ENCODE measurements at places on chromosomes 5 and 9.

- no peak for DNase-seq
Observed at GRCh38 chr5:32851559-32852173, 140.5 kb downstream of the NPR3 start.

DNA sequence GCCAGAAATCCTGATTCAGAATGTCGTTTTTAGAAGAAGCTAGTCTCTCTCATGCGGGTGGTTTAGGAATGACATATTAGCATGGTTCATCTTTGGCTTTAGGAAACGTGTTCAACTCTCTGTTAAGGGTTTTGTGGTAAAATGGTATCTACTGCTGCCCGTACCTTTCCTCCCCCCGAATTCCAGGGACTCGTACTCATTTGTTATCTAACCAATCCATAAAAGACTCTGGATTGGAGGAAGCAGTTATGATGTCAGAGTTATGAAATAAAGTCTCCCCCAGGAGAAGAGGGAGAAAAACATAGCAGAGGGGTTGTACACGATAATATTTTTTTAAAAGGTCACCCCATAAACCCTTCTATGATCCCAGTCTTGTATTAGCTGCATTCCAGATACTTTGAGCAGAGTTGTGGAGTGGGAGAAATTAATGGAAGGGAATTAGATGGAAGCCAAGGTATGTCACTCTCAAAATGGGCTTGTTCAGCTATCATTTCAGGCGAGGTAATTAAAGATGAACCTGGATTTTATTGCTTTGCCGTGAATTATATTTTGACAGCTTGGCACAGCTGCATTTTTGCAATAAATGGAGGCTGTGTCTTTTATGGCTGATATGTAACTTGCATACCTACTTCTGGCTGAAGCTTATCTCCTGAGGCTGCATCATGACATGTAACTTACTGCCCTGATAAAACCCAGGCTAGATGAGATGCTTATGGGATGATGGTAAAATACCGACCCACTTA is 31.3 kb downstream of the RAI14 start:
- DNase-seq: no peak

DNA sequence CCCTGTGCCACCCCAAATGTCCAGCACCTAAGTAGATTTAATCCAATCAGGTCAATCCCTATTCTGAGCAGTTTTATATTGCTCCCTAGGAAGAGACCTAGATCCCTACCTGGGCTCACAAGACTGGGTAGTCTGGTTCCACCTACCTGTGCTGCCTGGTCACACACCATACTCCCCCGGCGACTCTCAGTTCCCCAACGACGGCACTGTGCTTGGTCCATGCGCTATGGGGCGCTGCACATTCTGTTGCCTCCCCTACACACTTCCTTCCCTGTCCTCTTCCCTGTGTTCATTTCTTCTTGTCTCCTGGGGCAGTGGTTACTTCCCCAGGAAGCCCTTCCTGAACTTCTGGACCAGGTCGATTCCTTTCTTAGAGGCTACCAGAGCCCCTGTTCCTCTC is 109.9 kb upstream of the IL12B start:
- DNase-seq: no peak

DNA sequence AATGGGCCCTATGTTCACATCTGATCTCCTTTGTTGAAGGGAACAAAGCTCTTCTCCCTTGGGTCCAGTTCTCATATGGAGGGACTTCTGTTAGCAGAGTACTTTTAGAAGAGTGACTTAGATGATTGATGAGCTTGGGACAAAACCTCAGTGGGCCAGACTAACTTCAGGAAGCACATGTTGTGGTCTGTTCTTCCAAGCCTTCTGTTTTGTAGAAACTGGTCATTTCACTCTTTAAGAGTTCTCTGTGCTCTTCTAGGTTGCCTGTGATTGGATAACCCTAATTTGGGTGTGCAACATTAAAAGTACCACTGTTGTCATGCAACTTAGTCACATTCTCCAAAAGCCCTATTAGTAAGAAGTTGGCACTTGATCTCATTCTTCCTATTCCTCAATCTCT is 183.5 kb upstream of the ACO1 start:
- DNase-seq: no peak

- DNase-seq: no peak
Observed at GRCh38 chr5:126410623-126411022, 12.6 kb upstream of the GRAMD2B start.

GRCh38 chr9:115171921-115172388 is 54.0 kb upstream of the TNC start:
- DNase-seq: no peak

- no peak for DNase-seq
Observed at GRCh38 chr5:55847837-55848236, 3.3 kb upstream of the IL31RA start.

DNA sequence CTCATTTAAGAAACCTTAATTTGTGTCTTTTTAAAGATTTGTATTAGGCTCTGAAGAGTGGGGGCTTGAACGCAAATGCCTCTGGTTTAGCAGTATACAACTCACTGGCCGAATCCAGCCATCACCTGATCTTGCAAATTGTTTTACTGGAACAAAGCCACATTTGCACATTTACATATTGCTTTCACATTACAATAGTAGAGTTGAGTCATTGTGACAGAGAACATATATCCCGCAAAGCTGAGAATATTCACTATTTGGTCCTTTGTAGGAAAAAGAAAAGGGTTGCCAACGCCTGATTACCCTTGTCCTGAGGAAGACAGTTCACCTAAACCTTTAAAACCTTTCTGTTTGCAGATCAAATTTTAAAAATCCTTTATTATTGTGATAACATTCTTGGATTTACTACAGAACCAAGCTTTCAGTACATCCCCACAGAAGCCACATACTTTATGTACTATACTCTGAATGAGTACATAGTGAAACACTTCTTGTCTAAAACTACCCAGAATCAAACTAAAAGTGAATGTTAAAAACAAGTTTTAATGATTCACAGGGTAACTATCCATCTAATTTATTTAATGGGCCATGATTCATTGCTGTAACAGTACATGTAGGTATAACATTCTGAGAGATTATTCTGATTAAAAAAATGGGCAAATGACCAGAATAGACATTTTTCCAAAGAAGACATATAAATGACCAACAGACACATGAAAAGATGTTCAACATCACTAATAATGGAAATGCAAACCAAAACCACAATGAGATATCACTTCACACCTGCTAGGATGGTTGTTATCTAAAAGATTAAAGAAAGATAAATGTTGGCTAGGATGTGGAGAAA is 161.0 kb downstream of the SLC25A46 start:
- DNase-seq: no peak

- DNase-seq: no peak
Observed at GRCh38 chr5:131171276-131171810, 599 bp downstream of the LYRM7 start.

DNA sequence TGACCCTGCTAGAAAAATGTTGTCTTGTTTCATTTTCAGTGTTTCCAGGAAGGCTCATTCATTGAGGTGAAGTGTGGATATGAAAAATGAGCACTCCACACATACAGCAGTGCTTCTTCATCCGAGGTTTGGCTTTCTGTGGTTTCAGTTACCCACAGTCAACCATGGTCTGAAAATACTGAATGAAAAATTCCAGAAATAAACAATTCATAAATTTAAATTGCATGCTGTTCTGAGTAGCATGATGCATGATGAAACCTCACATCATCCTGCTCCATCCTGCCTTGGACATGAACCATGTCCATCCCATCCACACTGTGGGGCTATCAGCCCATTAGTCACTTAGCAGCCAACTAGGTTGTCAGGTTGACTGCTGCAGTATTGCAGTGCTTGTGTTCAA is 10.4 kb upstream of the SLC45A2 start:
- no peak for DNase-seq

DNA sequence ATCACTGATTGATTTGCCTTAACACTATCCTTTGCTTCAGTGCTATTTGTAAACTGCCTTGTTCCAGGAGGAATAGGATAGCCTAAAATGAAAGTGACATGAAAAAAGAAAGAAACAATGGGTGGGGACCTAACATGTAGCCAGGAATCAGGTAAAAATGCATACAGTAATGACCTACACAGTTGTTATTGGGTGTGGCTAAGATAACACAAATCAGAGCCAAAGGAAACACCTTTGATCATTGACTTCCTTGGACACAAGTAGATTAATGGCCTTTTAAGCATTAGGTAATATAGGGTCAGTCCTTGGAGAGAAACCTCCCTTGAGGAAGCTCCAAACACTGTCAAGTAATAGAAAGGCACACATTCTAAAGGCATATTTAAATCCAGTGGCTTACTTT is 220.4 kb downstream of the TRPM3 start:
- no peak for DNase-seq

GRCh38 chr9:129478961-129479630 is 141.8 kb downstream of the C9orf50 start:
- DNase-seq: no peak

GRCh38 chr5:120655828-120656435 is 191.8 kb downstream of the PRR16 start:
- DNase-seq: no peak

DNA sequence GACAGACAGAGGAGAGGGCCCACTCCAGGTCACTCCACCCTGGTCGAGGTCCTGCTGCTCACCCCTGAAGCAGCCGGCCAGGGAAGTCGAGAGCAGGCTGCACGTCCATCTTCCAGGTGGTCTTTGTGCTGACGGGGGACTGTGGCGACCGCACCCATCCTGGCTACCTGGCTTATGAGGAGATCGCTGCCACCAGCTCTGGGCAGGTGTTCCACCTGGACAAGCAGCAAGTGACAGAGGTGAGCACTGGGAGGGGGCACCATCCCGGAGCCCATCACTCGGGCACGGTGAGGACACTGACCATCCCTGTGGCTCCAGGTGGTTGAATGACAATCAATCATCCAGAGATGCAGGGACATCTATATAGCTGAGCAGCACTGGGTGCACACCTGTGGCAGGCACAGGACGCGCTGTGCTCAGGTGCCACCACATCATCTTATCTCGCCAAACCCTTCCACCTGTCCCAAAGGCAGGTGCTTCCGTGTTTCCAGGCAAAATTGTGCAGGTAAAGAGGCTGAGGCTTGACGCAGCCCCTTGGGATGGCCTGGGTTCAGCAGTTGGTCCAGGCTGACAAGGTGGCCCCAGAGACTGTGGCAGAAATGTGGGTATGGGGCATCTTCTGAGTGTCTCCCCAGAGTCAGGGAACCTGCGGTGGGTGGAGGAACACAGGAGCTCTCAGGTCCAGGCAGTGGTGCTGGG is 20.7 kb downstream of the HMCN2 start:
- DNase-seq: no peak

DNA sequence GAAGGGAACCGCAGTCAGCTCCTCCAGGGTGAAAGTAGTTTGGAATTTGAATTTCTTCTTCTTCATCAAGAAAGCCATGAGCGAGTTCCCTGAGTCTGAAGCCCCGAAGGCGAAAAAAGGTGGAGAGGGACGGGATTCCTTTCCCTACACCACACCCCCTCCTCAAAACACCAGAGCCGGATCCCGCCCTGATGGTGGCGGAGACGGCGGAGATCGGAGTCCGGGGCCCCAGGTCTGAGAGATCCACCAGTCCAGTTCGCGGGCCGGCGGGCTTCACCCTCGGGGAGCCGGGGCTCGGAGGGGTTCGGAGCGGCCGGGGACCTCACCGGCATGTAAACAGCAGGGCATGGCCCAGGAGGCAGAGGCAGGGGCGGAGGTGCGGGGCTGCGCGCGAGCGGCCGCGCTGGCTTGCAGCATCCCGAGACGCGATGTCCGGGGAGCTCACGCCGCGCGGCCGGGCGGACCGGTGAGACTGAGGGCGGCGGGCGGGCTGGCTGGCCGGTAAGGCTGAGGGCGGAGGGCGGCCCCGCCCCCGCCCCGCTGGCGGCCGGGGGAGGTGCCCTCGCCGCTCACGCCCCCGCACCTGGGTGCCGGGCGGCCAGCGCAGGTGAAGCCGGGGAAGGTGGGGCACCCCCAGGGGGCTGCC is 606 bp downstream of the EEIG1 start:
- no peak for DNase-seq

- no peak for DNase-seq
Observed at GRCh38 chr9:78210841-78211301, 25.0 kb upstream of the CEP78 start.

DNA sequence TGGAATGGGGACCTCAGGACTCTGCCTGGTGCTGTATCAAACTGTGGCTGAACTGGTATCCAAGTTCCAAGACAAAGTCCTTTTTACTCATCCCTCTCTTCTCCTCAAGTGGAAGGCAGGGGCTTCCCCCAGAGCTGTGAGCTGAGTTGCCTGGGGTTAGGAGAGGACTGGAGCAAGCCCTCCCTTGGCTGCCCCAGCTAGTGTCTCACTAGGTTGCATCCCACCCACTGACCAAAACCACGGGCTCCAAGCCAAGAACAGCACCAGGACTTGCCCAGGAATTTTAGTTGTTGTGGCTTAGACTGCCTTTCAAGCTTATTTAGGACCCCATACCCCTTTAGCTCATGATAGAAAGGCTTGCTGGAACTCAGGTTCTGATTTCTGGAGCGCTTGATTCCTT is 158.7 kb upstream of the TNC start:
- DNase-seq: no peak

- no peak for DNase-seq
Observed at GRCh38 chr9:128098297-128099230, 29.0 kb downstream of the PTGES2 start.

- DNase-seq: no peak
Observed at GRCh38 chr5:168818558-168818957, 239.4 kb upstream of the PANK3 start.

DNA sequence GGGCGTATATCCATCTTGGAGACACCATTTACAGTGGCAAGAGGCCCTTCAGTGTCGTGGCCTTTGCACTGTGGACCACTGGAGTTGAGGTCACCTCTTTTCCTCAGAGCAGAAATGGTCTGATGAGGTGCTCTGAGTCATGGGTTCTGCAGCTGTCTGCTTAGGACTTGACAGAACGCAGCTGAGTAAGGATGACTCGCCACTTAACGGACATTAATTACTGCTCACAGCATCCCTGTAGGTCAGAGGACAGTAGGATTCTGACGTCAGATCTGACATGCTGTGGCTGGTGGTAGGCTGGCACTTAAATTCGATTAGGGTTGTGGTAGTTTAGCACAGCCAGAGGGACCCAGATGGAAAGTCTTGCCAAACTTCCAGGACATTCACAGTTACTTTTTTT is 479.4 kb downstream of the DMAC1 start:
- DNase-seq: no peak

- no peak for DNase-seq
Observed at GRCh38 chr5:170517411-170517810, 13.6 kb downstream of the KCNIP1 start.

DNA sequence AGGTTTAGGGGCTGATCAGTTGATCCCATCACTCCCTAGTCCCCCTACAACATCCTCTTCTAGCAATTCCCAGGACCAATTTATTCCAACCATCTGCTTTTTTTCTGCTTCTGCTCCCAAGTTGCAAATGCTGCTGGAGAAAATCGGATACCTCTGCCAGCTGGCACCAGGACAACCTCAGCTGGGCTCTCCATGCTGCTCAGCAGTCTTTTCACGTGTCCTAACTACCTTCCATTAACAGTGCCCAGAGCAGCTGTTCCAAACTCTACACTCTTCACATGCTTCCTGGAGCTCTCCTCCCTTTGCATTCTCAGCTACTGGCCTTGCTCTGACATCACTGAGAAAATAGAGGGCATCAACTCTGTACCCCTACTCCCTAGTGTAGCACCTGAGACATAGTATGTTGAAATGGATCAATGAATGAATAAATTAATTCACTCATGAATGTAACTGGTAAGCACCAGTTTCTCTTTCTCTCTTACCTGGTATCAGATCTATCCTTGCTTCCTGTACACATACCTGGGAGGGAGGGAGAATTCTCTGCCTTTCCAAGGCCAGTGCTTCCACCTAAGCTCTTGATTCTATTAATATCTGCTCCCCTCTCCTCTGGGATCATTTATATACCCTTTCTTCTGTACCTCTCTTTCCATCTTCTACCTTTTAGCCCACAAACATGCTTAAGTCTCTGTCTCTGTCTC is 191.0 kb downstream of the RAB3C start:
- DNase-seq: no peak

- no peak for DNase-seq
Observed at GRCh38 chr9:1414711-1415131, 364.6 kb downstream of the DMRT2 start.
